Daoy (cell line): ENCODE measurements at places on chromosomes 5 and 9. TPM values are rescaled to one million over a fixed set of nuclear protein-coding genes. Genes with fewer than 3 reads are reported as not detected.

DNA sequence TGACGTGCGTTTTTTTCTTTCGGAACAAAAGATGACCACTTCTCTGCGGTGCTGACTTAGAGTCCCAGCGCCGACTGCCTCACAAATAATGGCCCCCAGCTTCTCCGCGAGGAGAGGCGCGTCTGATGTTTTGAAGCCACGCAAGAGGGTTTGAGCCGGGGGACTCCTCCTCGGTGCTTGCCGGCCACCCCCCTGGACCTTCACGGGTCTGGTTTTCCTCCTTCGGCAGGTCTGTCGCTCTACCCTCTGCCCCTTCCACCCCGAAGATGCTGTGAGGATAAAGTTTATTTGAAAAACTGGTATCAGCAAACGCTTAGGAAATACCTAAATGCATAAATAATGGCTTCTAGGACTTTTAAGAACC is 584 bp downstream of the USP20 start:
- no peak for DNase-seq

GRCh38 chr9:89367726-89368437 is 49.6 kb downstream of the SECISBP2 start:
- DNase-seq: no peak

GRCh38 chr5:7420510-7421280 is 24.8 kb downstream of the ADCY2 start:
- no peak for DNase-seq

GRCh38 chr5:15004506-15004905 is 132.9 kb upstream of the ANKH start:
- DNase-seq: no peak

DNA sequence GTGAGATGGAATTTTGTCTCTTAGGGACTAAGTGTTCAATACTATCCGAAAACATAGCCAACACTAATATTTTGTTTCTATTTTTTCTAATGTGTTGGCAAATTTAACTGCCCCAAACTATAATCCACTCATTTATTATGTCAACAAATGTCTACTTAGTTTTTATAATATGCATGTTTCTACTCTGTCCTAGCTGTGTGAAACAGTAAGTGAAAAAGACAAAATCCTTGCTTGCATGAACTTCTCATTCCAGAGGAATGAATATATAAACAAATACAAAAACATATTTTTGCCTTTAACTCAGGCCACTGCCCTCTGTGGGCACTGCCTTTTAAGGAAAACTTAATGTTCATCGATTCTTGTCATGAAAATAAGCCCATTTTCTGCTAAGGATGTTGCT is 1275.4 kb upstream of the CDH18 start:
- DNase-seq: no peak

The CCL19 gene
- not detected in 2 replicates for total RNA-seq
